NCI-H1105 treated with DMSO at 0.1 percent for 48 hours (cell line): ENCODE measurements at places on chromosomes 12 and 14.

DNA sequence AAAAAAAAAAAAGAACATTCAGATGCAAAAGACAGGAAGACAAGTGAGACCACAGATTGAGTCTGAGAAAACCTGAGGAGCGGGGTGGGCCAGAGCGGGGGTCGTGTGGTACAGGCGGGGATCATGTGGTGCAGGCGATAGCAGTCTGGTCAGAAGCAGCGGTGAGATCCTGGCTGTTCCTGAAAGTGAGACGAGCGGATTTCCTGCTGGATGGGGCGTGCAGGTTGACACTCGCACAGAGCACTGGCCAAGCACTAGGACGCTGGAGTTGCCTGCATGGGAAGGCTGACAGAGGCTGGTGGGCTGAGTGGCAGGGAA is 35.7 kb downstream of the CDC42BPB start:
- DNase-seq, result no peak

DNA sequence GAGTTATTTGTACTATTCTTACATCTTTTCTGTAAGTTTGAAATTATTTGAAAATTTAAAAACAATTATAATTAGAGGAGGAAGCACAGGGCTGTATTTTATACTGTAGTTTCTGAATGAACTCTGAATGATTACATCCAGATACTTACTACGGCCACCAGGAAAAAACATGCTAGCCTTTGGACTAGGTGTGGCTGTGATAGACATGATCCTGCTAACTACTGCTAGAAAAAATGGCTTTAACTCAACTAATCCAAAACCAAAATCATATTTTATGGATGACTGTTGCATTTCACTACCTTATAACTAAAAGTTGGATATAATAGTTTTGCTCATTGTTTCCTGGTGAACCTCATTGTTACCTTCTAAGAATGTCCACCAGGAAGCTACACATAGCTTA is 15.1 kb upstream of the SLC25A3 start:
- no peak for DNase-seq

- DNase-seq, result no peak
Measured at GRCh38 chr14:97709552-97709951, 912.4 kb downstream of the VRK1 start.

- no peak for DNase-seq
Measured at GRCh38 chr14:80522936-80523335, 311.6 kb upstream of the DIO2 start.

GRCh38 chr14:68476212-68477109 is 316.4 kb downstream of the ZFP36L1 start:
- DNase-seq, result no peak

- peak; percentile 79 for DNase-seq
Measured at GRCh38 chr12:132710405-132711079, at the start of gene PGAM5. TSS of gene PGAM5 (plus strand) at chr12:132710842. CDS start at chr12:132710877, 35 bp downstream.

- DNase-seq, result no peak
Measured at GRCh38 chr14:22888662-22889061, 5.6 kb downstream of the REM2 start.

DNA sequence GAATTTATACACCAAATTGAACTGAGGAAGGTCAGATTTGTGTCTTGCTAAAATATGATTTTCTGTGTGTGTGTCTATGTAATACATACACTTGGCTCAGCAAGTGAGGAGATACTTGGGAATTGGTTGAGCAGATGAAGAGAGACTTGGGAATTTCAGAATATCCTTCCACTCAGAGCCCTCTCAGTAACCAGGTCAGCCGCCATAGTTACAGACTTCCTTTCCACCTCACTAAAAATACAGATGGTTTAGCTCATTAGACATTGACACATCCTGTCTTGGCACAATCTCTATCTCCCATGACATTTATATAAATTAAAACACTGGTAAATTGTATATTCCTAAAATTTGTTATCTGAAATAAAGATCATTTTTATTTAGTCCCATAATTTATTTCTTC is 15.9 kb downstream of the PIK3C2G start:
- DNase-seq, result no peak

GRCh38 chr14:100607611-100607956 is 20.4 kb upstream of the BEGAIN start:
- no peak for DNase-seq

GRCh38 chr12:46744283-46744682 is 81.5 kb downstream of the SLC38A4 start:
- DNase-seq, result no peak

DNA sequence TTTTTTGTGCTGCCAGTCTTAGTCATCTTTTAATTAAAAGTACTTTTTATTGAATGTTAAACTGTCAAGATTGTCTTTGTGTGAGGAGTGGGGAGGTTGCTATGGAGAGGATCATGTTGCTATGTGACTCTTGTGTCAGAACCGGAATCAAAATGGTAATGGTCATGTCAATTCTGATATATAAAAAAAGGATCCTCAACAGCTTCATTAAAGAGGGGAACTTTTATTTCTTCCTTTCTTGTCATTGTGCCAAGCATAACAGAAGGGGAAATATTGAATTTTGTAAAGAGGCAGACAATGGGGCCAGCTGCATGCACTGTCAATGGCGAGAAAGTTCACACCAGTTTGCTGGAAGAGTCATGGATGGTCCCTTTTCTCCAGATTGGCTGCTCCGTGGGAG is 564.8 kb downstream of the VRK1 start:
- DNase-seq, result peak; percentile 49

DNA sequence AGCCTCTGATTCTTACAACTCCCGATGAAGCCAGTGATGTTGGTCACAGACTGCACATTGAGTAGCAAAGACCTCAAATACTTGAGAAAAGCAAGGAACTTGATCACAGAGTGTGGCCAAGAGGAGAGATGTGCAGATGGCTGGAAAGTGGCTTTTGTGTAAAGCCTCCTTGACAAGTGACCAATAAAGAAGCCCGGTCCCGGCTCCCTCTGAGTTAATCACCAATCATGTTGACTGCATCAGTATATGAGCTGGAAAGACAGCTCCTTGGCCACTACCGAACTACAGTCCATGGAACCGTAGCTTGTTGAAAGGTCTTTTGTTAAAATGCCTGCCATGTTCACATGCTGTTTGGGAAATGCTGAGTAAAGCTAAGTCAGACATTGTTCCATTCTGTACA is 23.7 kb upstream of the SERPINA6 start:
- no peak for DNase-seq

GRCh38 chr14:84477996-84478395 is 1051.9 kb upstream of the FLRT2 start:
- no peak for DNase-seq

DNA sequence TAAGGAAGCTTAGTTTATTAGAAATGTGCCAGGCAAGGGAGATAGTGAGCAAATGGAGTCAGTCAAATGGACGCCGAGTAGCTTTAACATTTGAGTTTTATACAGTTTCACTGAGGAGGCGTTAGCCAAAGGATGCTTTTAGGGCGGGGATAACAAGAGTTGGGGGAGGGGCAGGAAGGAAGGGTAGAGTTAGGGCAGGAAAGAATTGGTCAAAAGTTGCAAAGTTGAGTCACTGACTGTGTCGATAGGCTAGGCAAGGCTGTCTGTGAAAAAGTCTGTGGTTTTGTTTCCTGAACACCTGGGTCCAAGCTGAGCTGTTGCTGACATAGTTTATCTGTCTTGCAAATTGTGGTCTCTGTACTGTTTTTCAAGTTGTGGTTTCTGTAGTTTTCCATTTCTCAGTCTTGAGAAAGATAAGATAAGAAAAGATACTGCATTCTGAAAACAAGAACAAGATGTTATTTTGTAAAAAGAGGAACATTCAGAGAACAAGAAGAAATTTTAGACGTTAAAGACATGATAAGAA is 62.6 kb upstream of the RESF1 start:
- no peak for DNase-seq

- DNase-seq, result no peak
Measured at GRCh38 chr12:15939111-15939510, 28.0 kb downstream of the DERA start.

DNA sequence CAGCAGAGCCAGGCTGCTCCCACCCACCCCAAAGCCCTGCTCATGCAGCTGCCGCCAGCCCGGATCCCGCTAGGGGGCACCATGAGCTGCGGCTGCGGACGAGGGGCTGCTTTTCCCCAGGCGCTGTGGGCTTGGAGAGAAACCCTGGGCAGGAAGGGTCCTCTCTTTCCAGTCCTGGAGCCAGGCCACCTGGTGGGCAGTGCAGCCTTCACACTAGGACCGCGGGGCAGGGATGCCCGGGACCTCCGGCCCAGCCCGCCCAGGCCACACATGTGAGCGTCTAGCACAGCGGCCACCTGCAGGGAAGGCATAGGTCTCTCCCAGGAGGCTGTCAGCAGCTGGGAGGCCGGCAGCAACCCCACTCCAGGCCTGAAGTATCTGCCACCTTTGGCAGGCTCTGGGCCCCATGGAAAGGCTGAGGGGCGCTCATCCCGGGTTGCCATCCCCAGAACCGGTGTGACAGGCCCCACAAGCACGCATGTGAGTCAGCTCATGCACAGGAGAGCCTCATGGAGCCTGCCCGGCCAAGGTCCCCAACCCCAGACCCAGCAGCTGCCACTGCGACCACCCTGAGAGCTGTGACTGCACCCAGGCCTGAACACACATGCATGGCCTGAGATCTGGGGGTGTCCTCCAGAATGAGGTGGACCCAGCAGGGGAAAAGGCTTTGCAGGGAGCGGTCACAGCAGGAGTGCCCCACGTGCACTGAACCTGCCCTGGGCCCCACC is 280.0 kb upstream of the RTL1 start:
- no peak for DNase-seq

GRCh38 chr12:47828976-47829482 is 9.3 kb upstream of the HDAC7 start:
- DNase-seq, result no peak
